Hematopoietic multipotent progenitor cell treated with erythropoietin and hydrocortisone succinate and interleukin-3 and kit ligand, for 8 days (in vitro differentiated cells): ENCODE measurements at places on chromosomes 5 and 9.

GRCh38 chr9:61670616-61671015 is 480.8 kb downstream of the SPATA31A7 start:
- no peak for DNase-seq

DNA sequence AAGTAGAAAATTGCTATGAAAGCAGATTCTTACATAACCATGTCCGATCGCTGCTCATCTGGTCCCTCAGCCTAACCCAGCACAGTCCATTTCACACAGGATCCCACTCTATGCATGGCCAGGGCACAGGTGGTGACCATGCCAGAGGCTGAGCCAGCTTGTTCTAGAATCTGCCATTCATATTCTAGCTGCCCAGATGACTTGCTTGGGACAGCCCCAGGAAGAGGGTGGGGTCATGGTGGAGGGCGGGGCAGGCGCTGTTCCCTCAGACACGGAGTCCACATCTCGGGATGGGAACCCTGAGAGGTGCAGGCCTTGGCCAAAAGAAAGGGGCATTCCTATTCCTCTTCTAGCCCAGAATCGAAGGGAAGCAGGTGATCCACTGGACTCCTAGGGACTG is 275.2 kb upstream of the IRX2 start:
- no peak for DNase-seq

DNA sequence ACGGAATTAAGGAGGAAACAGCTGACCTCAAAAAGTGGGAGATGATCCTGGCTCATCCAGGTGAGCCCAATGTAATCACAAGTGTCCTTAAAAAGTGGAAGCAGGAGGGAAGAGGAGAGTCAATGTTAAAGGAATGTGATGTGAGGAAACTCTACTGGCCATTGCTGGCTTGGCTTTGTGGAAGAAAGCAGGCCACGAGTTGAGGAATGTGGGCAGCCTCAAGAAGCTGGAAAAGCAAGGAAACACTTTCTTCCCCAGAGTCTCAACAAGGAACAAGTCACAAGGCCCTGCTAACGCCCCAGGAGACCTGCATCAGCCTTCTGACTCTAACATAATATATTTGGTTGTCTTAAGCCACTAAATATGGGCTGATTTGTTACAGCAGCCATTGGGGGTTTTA is 252.8 kb downstream of the PSAT1 start:
- DNase-seq, result no peak

GRCh38 chr5:43889233-43889632 is 286.3 kb downstream of the NNT start:
- no peak for DNase-seq

DNA sequence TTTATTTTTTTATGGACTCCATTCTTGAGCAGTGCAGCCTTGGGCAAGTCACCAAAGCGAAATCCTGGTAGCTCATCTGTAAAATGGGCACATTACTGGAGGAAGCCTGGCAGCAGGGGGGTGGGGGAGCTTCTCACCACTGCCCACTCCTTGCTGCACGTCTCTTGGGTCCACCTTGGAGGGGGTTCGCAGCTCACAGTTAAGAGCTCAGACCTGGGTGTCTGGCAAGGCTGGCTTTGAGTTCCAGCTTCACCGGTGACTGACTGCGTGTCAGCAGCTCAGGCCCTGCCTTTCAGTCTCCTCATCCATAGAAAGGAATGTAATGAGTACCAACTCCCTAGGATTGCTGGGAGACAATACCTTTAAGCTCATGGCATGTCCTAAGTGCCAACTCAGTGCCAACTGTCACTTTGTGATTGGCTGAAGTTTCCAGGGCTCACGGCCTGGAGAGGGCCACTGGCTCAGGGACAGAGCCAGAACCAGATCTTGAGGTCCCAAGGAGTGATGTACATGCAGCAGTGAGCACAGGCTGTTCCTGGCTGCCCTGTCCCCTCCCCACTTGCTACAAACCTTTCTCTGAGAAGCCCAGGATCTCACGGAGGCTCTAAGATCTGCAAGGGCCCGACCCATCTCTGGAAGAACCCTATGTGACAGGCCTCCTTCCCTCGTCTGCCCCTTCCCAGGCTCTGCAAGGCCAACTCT is 72.9 kb downstream of the C9orf50 start:
- DNase-seq, result no peak

DNA sequence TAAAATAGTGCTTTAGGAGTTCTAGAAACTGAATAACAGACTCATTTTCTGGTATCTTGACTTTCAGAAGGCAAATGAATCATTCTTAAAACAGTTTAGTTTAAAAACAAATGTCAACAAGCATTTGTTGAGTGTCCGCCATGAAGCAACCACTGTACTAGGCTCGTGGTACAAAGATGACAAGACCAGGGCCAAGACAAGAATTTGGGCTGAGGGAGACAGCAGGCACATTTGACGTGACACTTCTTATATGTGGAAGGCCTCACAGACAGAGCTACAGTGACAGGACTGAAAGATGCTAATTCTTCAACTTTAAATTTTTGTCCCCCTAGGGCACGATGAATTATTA is 14.4 kb upstream of the ZNF131 start:
- DNase-seq, result no peak

- DNase-seq, result peak; percentile 46
These were observed 151.8 kb upstream of the ADRA1B start for GRCh38 chr5:159764283-159765134.

- no peak for DNase-seq
These were observed 37.9 kb downstream of the TLR4 start for GRCh38 chr9:117742131-117742530.

DNA sequence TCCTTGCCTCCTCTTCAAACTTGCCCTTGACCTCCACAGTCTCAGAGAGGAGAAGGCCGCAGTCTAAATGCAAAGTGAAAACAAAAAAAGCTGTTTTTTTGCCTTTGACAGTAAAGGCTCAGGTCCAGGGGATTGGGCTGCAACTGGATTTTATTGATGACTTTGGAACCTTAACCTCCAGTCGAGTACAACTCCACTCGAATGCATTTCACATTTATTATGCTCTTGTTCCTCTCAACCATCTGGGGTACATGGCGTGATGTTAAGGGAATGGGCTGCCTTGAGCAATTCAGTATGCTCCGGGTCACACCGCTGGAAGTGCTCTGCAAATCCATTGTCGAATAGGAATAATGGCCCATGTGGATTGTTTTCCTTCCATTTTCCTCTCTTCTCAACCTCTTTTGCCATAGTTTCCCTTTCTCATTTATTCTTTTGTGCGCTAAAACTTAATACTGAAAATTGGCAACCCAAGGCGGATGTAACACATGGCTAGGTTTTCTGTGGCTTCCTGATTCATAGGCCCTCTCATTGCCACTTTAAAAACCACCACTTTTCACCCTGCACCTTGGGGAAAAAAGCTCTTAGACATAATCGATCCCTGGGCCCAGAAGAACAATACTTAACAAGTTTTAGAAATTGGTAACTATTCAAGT is 34.3 kb downstream of the ITK start:
- no peak for DNase-seq

- DNase-seq, result no peak
These were observed 439.9 kb downstream of the BRINP1 start for GRCh38 chr9:118929287-118929686.

- DNase-seq, result peak; percentile 24
These were observed 124.1 kb downstream of the JAKMIP2 start for GRCh38 chr5:147658293-147658932.

DNA sequence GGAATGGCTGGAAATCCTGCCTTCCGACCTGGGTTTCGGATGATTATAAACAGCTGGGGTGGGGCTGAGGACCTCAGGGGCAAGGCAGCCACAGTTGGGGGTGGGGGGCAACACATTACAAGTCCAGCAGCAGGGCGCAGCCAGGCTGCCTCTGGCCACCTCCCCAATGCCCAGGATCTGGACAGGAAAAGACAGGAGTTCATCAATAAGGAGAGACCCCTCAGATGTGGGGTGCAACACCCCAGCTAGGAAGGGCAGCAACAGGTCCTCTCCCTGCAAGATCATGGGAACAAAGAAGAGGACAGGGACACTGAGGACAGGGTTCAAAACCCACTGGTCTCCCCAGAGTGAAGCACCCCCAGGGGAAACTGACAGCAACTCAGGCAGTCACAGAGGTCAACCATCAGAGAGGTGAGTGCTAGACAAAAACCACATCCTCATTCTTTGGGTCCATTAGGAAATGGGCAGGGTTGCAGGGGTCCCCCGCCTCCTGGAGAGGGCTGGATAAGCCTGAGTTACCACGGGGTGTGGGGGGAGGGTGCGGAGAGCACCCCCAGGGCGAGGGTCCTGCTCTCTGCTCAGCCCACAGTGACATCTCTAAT is 33.5 kb downstream of the SEMA4D start:
- no peak for DNase-seq

DNA sequence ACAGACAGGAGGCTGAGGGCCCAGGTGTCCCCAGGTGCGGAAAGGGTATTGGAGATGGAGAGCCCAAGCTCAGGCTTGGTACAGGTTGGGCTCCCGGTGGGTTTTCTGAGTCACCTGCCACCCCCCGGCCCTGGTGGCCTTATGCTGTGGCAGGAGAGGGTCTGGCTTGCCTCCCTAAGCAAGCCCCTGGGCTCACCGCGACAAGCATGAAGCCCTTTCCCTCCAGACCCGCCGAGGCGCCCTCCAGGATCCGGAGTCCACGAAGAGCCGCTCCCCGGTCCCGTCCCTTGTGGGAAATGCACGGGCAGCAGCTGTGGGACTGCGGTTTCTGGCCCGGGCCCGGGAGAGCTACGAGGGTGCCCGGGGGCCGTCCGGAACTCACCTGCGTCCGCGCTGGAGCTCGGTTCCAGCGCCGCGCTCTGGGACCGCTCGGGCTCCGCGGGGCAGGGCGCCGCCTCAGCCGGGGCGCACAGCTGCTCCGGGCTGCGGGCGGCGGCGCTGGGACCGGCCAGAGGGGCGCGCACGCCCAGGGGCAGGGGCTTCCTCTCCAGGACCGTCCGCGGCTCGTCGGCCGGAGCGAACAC is 757 bp downstream of the SAPCD2 start:
- no peak for DNase-seq

GRCh38 chr5:34529581-34530331 is 126.4 kb upstream of the RAI14 start:
- DNase-seq, result no peak

DNA sequence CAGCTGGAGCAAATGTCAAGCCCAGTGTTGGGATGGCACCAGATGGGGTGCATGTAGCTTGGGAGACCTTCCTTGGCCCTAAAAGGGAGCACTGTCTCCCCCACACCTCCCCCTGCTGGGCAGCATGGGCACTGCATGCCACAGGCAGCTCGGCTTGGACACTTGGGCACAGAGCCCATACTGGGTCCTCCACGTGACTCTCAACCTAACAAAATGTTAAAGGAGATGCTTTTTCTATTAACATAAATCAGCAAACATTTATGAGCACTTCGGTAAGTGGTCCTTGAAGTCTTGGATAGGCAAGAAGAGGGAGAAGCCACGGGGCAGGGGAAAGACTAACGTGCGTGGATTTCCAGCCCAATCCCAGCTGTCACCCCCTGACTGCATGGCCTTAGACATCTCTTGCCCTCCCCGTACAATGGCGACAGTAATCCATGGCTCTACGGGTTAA is 23.9 kb upstream of the MAPK9 start:
- peak; percentile 71 for DNase-seq
